ENCODE measurements at places on chromosomes 7 and 10.

- H3K27me3 ChIP-seq: no peaks in the 10 kb centered on the region
- no peak for DNase-seq
- H3K27ac ChIP-seq: no peak overlapping the region
Measured at GRCh38 chr7:2359610-2360009, 5.0 kb downstream of the EIF3B start.

GRCh38 chr7:16801111-16801542, 3.7 kb downstream of the AGR2 start:
- H3K27me3 ChIP-seq: no peaks in the 10 kb centered on the region
- H3K4me1 ChIP-seq: no peaks in the 10 kb centered on the region
- H3K27ac ChIP-seq: no peak overlapping the region

- H3K36me3 ChIP-seq: no peaks in the 10 kb centered on the region
- H3K27me3 ChIP-seq: no peaks in the 10 kb centered on the region
- H3K27ac ChIP-seq: no peak overlapping the region
- no peaks in the 10 kb centered on the region for H3K4me1 ChIP-seq
- H3K4me3 ChIP-seq: no peak overlapping the region
Measured at GRCh38 chr10:113454341-113455061, 98.4 kb upstream of the HABP2 start.

DNA sequence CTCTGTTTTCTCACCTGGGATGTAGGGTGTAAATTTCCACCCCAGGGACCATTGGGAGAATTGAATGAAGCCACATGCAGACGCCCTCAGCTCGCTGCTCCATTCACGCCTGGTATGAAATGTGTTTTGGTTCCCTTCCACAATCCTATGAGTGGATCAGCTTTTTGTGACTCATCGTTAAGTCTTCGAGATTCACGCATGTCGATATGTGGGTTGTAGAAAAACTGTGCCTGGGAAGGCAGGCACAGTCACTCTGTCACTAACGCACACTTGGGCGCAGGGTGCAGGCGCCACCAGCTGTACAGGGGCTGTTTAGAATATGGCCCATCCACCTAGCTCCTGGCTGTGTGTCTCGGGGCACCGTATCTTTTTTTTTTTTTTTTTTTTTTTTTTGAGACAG, 64.2 kb upstream of the SH2B2 start:
- no peaks in the 10 kb centered on the region for H3K4me1 ChIP-seq
- H3K36me3 ChIP-seq: peaks cover 3% of the 10 kb centered on the region
- DNase-seq: no peak
- H3K4me3 ChIP-seq: no peak overlapping the region

- H3K36me3 ChIP-seq: no peaks in the 10 kb centered on the region
- H3K27ac ChIP-seq: no peak overlapping the region
- peaks cover 32% of the 10 kb centered on the region for H3K4me1 ChIP-seq
- H3K4me3 ChIP-seq: no peak overlapping the region
Measured at GRCh38 chr10:69576334-69577011, 3.3 kb upstream of the NEUROG3 start.

- peak within 1 kb of the TSS; percentile 68 for H3K4me3 ChIP-seq
- H3K36me3 ChIP-seq: no peaks in the 10 kb centered on the region
- H3K27ac ChIP-seq: peak within 1 kb of the TSS; percentile 75
Measured at GRCh38 chr7:140672382-140673062, at the start of gene ADCK2. Gene ADCK2 (plus strand): TSS chr7:140672945. CDS start chr7:140673331, 386 bp downstream.

GRCh38 chr10:34701194-34701593, 113.9 kb downstream of the PARD3 start:
- no peak overlapping the region for H3K27ac ChIP-seq
- no peaks in the 10 kb centered on the region for H3K4me1 ChIP-seq
- H3K27me3 ChIP-seq: no peaks in the 10 kb centered on the region
- no peak for DNase-seq
- no peaks in the 10 kb centered on the region for H3K36me3 ChIP-seq

DNA sequence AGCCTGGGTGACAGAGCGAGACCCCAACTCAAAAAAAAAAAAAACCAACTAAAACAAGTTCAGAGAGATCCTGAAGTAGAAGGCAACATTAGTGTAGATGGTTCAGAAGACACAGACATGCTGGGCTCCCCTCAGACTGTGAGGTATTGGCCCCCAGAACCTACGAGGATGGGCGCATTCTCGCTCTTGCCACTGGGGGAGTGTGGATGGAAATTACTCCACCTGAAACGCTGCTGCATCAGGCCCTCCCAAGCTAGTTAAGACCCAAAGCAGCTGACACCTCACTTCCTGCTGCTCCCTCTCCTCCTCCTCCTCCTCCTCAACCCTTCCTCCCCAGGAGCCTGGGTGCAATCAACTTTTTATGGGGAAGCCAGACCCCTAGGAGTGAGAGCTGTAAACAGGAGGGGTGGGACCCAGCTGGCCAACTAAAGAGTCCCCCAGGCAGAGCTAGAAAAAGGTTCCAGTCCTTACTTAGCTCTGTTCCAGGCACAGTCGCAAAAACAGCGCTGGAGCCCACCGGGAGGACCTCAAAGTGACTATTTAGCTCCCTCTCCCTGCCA, 7.4 kb downstream of the SH3PXD2A start:
- H3K4me1 ChIP-seq: peaks cover 16% of the 10 kb centered on the region
- H3K4me3 ChIP-seq: no peak overlapping the region

DNA sequence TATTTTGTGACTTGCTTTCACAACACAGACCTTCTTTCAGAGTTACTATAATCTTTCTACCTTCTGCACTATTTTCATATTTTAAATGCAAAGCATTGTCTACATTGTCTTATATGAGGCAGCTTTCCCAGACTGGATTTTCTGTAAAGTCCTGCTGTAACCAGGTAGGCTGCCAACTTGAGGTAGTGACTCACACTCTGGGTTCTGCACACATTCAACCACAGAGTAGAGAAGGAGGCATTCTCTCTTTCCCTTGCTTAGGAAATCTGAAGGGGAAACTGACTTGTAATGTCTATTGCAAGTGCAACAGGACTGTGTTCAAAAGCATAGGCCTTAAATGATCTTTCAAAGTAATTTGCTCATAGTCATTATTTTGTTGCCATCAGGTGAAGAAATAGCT, 461.4 kb downstream of the GRM8 start:
- no peak overlapping the region for H3K4me3 ChIP-seq
- H3K27me3 ChIP-seq: no peaks in the 10 kb centered on the region
- H3K27ac ChIP-seq: no peak overlapping the region
- no peaks in the 10 kb centered on the region for H3K4me1 ChIP-seq
- no peaks in the 10 kb centered on the region for H3K36me3 ChIP-seq

GRCh38 chr7:43625980-43626379, 43.1 kb downstream of the STK17A start:
- no peak for DNase-seq
- H3K4me3 ChIP-seq: no peak overlapping the region
- no peaks in the 10 kb centered on the region for H3K27me3 ChIP-seq
- peaks cover 41% of the 10 kb centered on the region for H3K4me1 ChIP-seq
- no peak overlapping the region for H3K27ac ChIP-seq
- peaks cover 28% of the 10 kb centered on the region for H3K36me3 ChIP-seq

DNA sequence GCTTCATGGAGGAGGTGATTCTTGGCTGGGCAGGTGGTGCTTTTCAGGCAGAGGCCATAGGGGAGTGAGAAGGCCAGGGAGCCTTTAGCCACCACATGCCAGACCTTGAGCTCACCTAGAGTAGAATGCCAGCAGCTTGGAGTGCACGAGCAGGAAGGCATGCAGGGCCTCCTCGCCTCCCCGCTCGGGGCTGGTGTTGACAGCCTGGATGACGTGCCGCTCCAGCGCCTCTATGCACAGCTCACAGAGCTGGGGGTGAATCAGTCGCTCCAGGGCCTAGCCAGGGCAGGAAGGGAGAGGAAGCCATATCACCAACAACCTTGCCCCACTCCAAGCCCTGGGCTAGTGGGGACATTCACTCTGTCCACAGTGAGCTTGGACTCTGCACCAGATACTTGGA, 15.7 kb downstream of the HPS1 start:
- H3K4me1 ChIP-seq: no peaks in the 10 kb centered on the region
- no peak overlapping the region for H3K4me3 ChIP-seq
- H3K27me3 ChIP-seq: no peaks in the 10 kb centered on the region
- no peak for DNase-seq

DNA sequence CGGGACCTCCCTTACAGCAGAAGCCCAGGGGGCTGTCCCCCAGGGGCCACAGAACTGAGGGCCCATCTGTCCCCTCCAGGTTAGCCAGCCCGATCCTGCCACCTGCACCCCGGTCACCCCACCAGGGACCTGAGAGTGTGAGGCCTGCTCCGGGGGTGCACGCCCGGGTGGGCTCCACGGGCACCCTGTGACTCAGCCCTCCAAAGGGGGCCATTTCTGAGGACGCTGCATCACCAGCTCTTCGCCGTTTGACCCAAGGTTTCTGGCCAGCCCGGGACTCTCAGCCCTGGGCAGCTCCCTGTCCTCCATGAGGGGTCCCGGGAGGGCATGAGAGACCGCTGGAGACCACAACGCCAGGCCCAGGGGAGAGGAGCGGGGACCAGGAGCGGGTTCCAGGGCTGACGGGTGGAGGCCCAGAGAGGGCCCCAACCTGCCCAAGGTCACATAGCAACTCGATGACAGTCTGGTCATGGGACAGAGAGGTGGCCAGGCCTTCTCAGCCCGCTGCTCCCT, 79.3 kb downstream of the ELFN1 start:
- H3K4me1 ChIP-seq: no peaks in the 10 kb centered on the region
- H3K27me3 ChIP-seq: no peaks in the 10 kb centered on the region

DNA sequence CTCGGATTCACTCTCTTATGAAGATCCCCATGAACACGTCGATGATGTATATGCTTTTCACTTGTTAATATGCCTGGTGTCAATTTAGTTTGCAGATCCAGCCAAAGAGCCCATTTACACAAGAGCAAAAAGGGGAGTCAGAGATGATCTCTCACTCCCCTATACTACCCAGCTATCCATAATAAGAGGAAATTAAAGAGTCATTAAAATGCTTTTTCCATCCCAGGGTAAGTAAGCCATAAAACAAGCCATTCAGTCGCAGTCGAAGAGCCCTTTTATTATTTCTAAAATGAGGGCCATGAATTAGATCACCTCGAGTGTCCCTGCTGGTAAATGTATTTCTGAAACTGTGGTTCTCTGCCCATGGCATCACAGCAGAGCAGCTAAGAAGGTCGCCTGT, 41.2 kb downstream of the CHCHD3 start:
- H3K4me1 ChIP-seq: no peaks in the 10 kb centered on the region
- H3K27me3 ChIP-seq: no peaks in the 10 kb centered on the region
- H3K36me3 ChIP-seq: no peaks in the 10 kb centered on the region
- no peak overlapping the region for H3K4me3 ChIP-seq

GRCh38 chr10:71078454-71079145, 133.8 kb upstream of the UNC5B start:
- no peak overlapping the region for H3K27ac ChIP-seq
- H3K27me3 ChIP-seq: no peaks in the 10 kb centered on the region
- H3K36me3 ChIP-seq: no peaks in the 10 kb centered on the region
- DNase-seq: no peak

- peaks cover 16% of the 10 kb centered on the region for H3K36me3 ChIP-seq
- no peak for DNase-seq
- H3K27ac ChIP-seq: no peak overlapping the region
- no peak overlapping the region for H3K4me3 ChIP-seq
- H3K27me3 ChIP-seq: no peaks in the 10 kb centered on the region
Measured at GRCh38 chr10:7826971-7827370, 8.7 kb downstream of the TAF3 start.

GRCh38 chr7:84548366-84549365, 354.1 kb upstream of the SEMA3A start:
- H3K27ac ChIP-seq: no peak overlapping the region
- H3K4me3 ChIP-seq: no peak overlapping the region
- H3K4me1 ChIP-seq: no peaks in the 10 kb centered on the region
- DNase-seq: no peak
- no peaks in the 10 kb centered on the region for H3K27me3 ChIP-seq

GRCh38 chr7:12092499-12093130, 118.5 kb upstream of the TMEM106B start:
- no peaks in the 10 kb centered on the region for H3K36me3 ChIP-seq
- H3K4me3 ChIP-seq: no peak overlapping the region
- no peak for DNase-seq
- H3K27ac ChIP-seq: no peak overlapping the region
- H3K27me3 ChIP-seq: no peaks in the 10 kb centered on the region

DNA sequence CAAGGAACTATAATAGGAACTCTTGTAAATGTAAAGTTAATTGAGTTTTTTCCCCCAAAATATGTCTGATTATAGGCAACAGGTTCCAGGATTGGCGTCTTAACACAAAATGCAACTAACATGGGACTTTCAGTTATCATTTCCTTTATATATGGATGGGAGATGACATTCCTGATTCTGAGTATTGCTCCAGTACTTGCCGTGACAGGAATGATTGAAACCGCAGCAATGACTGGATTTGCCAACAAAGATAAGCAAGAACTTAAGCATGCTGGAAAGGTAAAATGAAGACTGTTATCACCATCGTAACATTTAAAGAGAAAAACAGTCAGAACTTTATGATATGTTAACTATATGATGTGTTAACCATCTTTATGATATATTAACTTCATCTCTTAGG, 63.7 kb downstream of the SP8 start:
- no peaks in the 10 kb centered on the region for H3K27me3 ChIP-seq
- no peak overlapping the region for H3K27ac ChIP-seq
- H3K4me3 ChIP-seq: no peak overlapping the region
- DNase-seq: no peak
- H3K4me1 ChIP-seq: no peaks in the 10 kb centered on the region
- H3K36me3 ChIP-seq: no peaks in the 10 kb centered on the region

GRCh38 chr7:73718438-73718881, 1.0 kb downstream of the STX1A start:
- DNase-seq: no peak
- H3K27me3 ChIP-seq: no peaks in the 10 kb centered on the region
- peaks cover 3% of the 10 kb centered on the region for H3K36me3 ChIP-seq

GRCh38 chr7:6438427-6438826, 9.3 kb downstream of the DAGLB start:
- H3K4me1 ChIP-seq: peaks cover 21% of the 10 kb centered on the region
- H3K27me3 ChIP-seq: no peaks in the 10 kb centered on the region
- H3K36me3 ChIP-seq: peaks cover 2% of the 10 kb centered on the region

GRCh38 chr10:46998595-46998994, 87.4 kb downstream of the PTPN20 start:
- no peaks in the 10 kb centered on the region for H3K4me1 ChIP-seq
- H3K27ac ChIP-seq: no peak overlapping the region
- DNase-seq: no peak
- H3K36me3 ChIP-seq: no peaks in the 10 kb centered on the region

DNA sequence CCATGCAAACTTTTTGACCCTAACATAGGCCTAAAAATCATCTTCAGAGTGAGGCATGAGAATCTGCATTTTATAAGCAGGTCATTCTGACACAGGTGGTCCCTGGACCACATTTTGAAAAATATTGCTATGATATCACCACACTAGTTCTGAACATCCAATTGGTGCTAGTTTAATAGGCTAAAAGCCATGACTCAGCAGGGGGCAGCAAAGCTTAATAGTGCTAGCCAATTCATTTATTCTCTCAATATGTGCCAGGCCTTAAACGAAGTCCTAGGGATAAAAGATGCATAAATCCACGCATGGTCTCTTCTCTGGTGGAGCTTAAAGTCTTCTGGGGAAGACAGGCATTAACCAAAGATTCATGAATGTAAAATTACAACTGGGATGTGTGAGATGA, 10.2 kb upstream of the SLC25A28 start:
- H3K36me3 ChIP-seq: no peaks in the 10 kb centered on the region
- no peaks in the 10 kb centered on the region for H3K27me3 ChIP-seq
- DNase-seq: no peak
- no peak overlapping the region for H3K4me3 ChIP-seq
